ENCODE measurements at places on chromosomes 12 and 14.

- no peak for DNase-seq
These were observed 22.0 kb upstream of the ULK1 start for GRCh38 chr12:131872154-131873051.

DNA sequence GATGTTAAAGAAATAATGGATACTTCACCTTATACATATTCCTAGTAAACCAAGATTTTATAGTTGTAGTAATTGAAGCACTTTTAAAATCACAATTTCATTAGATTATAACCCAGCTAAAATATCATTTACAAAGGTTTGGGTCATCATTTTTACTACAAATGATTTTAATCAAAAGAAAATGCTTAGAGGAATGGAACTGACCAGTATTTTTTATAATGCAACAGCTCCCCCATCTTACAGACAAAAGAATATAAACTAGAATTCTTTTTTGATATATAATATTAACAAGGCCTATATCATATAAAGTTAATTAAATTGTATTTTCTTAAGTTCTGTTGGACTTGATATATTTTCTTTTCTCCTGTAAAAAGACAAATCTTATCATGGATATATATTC lies 20.4 kb upstream of the LRFN5 start:
- no peak for DNase-seq

DNA sequence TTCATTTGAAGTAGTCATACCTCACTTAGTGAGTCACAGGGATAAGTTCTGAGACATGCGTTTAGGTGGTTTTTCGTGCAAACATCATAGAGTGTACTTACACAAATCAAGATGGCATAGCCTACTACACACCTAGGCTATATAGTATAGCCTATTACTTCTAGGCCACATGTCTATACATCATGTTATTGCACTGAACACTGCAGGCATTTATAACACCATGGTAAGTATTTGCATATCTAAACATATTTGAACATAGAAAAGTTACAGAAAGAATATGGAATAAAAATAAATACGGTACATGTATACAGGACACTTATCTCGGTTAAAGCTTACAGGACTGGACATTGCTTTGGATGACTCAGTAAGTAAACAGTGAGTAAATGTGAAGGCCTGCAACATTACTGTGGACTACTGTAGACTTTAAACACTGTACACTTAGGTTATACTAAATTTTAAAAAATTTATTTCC lies 670.6 kb downstream of the SLC16A7 start:
- no peak for DNase-seq

- DNase-seq: no peak
These were observed 12.2 kb upstream of the RHOJ start for GRCh38 chr14:63192085-63192484.

- peak; percentile 19 for DNase-seq
These were observed 45.9 kb upstream of the MSRB3 start for GRCh38 chr12:65232476-65233077.

GRCh38 chr14:105941226-105942166 lies 415.1 kb downstream of the TMEM121 start:
- DNase-seq: no peak

DNA sequence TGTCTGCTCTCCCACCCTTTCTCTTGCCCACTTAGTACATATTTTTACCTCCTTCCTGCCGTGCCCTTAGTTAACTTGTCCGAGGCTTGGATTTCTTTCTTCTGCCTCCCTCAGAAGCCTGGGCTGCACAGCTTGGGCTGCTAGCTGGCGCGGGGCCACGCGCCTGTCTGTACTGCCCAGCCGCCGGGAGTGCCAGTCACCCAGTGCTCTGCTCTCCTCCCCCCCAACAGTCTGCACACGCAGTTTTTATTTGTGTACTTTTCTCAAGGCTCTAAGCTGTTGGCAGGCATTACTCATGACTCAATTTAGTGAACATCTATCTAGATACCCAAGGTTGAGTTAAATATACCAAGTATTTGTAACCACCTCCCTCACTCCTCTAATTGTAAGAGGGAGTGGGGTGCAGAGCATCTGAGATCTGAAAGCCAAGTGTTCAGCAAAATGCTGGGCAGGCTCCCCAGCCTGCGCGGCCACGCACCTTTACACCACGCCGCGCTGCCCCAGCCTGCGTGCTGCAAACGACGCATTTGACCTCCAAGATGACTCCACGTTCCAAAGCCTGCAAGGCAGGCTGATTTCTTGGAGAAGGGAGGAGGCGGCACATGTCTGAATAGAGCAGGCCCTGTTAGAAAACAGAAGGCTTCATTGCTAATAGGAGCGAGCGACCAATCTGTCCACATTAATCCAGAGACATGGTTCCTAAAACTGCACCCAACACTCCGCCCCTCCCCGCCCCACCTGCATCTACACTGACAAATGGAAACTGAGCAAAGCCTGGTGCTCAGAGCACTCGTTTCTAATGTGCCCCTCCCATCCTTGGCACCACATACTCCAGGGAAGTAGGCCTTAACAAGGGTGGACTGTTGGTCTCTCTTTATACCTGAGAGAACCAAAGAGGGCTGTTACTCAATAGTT lies 18.2 kb upstream of the CACNA2D4 start:
- DNase-seq: peak; percentile 94

DNA sequence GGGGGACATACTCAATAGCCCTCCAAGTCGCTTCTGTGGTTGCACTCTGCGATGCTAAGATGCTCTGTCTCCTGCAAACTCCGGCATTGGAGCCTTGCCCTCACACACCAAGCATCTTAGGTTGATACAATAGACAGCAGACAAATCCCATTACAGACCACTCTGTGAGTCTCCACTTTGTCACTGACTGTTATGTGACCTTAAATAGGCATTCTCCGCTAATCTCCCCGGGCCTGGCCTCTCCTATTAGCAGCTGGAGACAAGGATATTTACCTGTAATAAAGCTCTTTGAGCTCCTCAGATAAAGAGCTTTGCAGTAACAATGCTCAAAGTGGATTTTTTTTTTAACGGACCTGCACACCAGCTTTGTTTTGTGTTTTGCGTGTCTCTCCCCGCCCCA lies 479.7 kb upstream of the TBX3 start:
- no peak for DNase-seq

- peak; percentile 78 for DNase-seq
These were observed 551 bp downstream of the METTL1 start for GRCh38 chr12:57771236-57771872.

DNA sequence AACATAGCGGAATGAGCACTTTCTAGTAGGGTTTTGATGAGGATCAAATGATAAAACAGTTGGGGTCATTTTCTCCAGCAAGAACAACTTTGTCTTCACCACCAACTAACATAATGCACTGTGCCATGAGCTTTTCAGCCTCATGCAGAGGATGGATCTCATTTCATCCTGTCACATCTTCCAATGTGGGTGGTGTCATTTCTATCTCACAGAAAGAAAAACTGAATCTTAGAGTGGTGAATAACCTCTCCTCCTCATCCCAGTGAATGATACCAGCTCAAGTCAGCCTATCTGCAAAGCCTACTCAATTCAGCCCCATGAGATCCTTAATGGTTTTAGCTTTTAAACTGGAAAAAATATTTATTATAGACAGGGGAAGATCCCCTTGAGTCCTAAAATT lies 1147.2 kb downstream of the VRK1 start:
- no peak for DNase-seq

DNA sequence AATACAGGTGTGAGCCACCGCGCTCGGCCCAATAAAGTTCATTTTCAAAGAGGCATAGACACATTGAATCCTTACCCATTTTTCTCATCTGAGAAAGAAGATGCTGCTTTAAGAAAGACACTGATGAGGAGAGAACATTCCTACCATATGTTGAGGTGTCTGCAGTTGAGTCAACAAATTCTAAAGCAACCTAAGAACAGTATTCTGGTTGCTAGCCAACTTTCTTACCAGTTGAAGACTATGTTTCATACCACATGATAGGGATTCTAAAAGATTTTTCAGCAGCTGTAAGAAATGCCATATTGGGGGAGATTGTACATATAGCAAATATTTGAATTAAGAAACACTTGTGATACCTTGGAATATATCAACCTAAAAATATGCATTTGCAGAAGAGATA lies 160.1 kb downstream of the SRGAP1 start:
- DNase-seq: no peak

DNA sequence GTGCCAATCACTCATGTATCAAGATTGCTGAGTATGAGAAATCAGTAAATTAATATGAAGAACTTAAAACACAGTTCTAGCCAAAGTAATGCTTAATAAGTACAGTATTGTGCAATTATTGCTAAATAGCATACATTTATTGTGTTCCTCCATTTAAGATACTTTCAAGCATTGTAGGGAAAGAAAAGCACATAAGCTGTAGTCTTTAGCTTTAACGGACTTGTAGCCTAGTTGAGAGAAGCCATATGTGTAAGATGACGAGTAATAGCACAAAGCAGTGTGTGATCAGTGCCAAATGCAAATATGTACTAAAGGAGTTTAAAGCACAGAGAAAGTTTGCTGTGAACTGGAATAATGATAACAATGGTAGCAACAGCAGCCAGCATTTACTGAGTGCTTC lies 38.1 kb downstream of the ETV6 start:
- no peak for DNase-seq

DNA sequence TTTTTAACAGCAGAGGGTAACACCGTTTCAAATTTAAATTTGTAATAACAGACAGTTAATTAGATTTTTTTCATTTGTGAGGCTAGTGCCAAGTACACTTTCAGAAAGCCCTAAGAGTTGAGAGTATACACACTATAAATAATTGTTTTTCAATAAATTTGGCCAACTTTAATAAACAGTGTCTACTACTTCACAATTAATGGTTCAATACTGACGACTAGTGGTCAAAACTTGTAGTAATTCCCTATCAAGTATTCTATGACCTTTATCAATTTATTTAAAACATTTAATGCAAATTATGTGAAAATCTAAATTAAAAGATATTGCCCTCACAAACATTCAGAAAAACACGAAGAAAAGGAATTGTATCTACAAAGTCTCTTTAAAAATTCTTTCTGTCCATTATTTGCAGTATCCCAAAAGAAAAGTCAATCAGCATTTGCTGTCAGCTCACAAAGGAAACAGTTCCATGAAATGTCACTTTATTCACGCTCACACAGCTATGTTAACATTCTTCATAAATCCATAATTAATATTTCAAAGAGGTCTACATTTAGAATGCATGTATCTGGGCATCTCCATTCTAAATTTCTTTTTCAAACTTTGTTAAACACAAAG lies 91.2 kb downstream of the CEP128 start:
- DNase-seq: peak; percentile 51

DNA sequence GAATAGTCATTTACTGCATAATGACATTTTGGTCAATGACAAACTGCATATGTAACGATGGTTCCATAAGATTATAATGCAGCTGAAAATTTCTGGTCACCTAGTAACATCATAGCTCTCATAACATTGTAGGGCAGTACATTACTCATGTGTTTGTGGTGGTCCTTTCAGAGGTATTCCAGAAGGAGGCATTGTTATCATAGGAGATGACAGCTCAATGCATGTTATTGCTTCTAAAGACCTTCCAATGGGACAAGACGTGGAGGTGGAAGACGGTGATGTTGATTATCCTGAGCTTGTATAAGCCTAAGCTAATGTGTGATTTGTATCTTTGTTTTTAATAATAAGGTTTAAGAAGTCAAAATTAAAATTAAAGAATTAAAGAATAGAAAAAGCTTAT lies 43.8 kb upstream of the TSPAN11 start:
- DNase-seq: peak; percentile 13

DNA sequence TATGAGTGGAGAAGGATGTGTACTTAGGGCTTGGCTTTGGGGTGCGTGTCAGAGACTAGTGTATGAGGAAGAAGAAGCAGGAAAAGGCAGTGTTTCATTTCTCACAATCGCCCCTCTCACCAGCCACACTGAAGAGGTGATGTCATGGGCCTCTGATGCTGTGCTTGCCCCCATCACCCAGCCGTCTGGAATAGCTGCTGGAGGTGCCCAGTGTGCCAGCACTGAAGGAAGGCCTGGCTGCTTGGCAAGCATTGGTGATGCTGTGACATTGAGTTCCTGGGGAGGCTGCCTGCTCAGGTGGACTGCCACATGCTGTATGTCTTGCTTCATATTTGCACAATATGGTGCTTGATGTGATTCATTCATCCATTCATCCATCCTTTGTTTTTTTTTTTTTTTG lies 56.2 kb downstream of the CRADD start:
- DNase-seq: peak; percentile 28

GRCh38 chr12:15157269-15157671 lies 63.9 kb downstream of the RERG start:
- DNase-seq: no peak

GRCh38 chr14:67031920-67032774 lies 157.1 kb upstream of the GARIN2 start:
- DNase-seq: no peak

DNA sequence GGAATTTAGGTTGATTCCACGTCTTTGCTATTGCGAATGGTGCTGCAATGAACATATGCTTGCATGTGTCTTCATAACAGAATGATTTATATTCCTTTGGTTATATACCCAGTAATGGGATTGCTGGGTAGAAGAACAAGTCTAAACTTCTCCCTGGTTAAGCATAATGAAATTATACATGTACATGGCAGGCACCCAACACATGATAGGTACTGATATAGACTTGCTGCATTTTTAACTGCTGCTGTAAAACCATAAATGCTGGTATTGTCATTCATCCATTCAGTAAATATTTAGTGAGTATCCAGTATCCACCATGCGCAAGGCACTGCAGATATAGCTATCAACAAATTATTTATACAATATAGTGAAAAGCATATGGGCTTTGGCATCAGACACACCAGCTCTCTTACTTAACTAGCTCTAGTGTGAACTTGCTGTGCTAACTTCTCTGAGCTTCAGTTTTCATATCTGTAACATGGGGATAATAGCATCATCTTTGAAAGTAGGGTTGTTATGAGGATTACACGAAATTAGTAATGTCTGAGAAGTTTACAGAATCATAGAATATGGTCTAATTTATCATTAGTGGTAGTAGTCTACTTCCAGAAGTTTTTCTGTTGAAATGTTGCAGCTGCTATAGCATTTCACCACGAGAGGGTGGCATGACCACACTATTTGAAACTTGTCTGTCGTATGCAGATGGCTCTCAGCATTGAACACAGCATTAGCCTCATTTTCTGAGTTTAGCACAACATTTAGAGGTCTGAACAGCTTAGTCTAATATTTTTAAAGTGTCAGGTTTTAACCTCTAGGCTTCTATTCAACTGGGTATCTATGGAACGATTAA lies 32.0 kb upstream of the SEL1L start:
- DNase-seq: peak; percentile 72

DNA sequence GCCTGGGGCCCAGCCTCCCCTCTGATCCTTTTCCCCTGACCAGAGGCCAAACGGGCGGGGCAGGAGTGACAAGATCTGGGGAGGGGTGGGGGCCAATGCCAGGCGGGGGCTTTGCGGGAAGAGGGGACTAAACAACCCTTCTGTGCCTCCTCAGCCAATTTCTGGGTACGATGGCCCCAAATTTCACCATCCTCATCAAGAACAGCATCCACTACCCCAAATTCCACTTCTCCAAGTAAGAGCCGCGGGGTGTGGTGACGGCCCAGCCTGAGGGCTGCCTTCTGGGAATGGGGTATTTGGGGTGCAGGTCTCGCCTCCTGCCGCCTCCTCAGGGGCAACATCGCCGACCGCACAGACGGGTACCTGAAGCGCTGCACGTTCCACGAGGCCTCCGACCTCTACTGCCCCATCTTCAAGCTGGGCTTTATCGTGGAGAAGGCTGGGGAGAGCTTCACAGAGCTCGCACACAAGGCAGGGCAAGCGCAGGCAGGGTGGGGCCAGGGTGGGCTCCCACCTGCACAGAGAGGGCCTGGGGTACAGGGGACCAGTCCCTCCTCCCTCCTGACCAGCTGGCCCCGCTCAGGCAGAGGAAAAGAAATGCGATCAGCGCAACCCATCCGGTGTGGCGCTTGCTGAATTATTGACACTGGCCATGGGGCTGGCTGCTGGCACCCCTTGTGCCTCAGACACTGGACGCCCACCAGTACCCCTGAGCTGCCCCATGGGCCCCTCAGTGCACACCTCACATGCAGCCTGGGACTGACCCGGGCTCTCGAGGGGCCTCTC lies 1.7 kb downstream of the P2RX2 start:
- DNase-seq: no peak
